ENCODE measurements at places on chromosomes 1 and 21. TPM values are rescaled to one million over a fixed set of nuclear protein-coding genes. Genes with fewer than 3 reads are reported as not detected.

The BATF3 gene
- 34.0 TPM for total RNA-seq

The KCNN3 gene
- 15.1 TPM for total RNA-seq

GRCh38 chr1:64963466-64963865 lies 2.9 kb downstream of the JAK1 start:
- no peak for DNase-seq

DNA sequence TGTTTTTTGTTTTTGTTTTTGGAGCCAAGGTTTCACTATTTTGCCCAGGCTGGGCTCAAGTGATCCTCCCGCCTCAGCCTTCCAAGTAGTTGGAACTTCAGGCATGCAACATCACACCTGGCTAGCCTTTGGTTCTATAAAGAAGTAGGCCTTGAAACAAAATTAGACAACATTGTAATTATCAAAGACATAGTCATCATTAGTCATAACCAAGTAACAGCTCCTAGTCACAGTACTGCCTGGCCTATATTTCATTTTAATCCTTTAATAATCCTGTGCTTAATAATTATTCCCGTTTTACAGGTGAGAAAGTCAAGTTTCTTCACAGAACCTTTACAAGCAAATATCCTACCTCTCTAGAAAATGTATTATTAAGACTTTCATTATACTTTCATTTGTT lies 52.3 kb upstream of the TBX15 start:
- no peak for DNase-seq

DNA sequence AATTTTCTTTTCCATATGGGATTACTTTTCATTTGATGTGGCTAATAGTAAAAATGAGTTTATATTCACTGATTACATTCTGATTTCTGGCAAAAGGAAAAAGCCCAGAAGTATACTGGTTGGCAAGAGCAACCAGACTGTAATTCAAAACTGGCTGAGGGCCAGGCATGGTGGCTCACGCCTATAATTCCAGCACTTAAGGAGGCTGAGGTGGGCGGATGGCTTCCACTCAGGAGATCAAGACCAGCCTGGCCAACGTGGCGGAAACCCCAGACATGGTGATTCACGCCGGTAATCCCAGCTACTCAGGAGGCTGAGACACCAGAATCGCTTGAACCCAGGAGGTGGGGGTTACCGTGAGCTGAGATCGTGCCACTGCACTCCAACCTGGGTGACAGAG lies 14.5 kb downstream of the SYT11 start:
- no peak for DNase-seq
